ENCODE measurements at places on chromosomes 1 and 21.

DNA sequence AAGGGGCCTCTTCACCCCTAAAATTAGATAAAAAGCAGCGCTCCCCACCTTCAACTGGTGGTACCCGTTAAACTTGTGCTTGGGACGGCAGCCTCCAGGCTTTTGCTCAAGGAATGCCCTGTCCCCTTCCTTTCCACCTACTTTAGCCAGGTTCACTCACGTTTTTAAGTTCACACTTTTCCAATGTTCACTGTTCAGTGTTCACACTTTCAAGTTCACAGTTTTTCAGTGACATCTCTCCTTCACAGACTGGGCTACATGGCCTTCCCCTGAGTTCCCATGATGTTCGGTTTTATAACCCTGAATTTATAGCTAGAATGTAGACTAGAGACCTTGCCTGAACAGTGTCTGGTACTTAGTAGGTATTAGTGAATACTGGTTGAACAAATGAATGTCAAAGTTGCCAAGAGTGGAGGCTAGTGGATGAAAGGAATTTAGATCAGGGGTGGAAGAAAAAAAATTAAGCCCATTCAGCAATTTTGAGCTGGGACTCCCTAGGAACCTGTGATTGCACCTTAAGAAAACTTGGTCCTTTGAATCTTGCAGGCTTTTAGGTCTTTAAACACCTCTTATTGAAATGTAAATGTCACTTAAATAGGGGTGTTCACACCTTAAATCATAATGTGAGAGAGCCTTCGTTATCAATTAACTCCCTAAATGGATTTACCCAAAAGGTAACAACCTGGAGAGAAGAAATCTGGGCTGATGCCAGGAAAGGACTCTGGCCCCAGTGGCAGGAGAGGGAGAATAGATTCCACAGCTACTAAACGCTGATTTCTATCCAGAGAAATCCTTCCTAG lies 12.3 kb downstream of the BTG2 start:
- no peak for DNase-seq

DNA sequence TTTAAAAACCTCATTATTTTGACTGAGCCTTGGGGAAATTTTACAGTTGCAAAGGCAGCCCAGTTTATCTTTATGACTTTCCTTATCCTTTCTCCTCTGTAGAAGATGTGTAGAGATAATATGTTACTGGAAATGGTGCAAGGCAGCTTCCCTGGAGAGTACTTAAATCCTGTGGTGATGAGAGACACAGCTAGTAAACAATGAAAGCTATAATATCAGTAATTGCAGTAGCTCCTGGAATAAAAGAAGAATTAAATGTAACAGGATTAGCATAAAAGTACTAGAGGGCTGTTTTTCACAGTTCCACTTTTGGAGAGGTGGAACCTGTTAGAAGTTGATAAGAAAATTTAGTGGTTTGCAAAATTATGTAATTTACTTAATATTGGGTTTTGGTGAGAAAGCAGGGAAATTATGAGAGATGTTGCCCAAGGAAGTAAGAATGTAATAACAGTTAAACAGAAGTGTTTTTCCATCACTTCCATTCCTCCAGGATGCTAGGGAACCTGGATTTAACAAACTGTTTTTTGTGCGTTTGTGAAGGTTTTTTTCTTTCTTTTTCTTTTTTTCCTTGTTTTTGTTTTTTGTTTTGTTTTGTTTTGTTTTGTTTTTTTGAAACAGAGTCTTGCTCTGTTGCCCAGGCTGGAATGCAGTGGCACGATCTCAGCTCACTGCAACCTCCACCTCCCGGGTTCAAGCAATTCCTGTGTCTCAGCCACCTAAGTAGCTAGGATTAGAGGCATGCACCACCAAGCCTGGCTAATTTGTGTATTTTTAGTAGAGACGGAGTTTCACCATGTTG lies 15.7 kb upstream of the EDEM3 start:
- no peak for DNase-seq

GRCh38 chr1:244826712-244827111 lies 8.7 kb upstream of the COX20 start:
- no peak for DNase-seq

- no peak for DNase-seq
Measured at GRCh38 chr1:4056422-4056821, 156.3 kb upstream of the C1orf174 start.

- DNase-seq: no peak
Measured at GRCh38 chr21:36627242-36627641, 71.7 kb upstream of the SIM2 start.

GRCh38 chr1:36301220-36301619 lies 4.9 kb upstream of the SH3D21 start:
- peak; percentile 54 for DNase-seq

DNA sequence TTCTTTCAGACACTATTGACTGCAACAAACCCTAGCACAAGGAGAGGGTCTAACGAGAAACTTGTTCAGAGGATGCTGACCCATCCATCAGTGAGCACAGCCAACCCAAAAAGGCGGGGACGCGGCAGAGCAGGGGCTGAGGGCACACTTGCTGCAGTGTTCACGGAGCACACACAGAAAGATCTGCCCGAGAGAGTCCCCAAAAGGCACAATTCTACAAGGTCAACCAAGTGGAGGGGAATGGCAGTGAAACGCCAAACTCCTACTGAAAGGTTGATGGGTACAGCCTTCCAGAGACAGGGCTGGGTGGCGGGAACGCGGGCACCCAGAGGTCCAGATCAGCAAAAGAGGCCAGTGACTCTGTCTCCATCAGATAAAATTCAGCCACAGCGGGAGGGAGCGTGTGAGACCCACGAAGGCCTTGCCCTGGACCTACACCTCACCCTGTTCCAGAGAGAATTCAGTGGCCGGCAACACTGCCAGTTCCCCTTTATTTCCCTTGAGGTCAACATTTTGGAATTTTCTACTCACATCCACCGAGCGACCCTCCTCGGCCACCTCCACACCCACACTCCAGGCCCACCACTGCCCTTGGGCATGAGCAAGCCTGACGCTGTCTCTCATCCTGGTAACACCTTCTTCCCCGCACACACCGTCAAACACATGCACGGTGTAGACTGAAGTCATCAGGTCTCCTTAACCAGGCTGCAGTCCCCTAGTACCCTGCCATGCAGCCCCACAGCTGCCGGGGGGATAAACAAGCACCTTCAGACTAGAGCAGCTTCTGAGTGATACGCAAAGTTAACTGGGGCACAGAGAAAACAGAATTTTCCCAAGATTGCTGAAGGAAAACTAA lies 5.5 kb downstream of the GNG4 start:
- no peak for DNase-seq

DNA sequence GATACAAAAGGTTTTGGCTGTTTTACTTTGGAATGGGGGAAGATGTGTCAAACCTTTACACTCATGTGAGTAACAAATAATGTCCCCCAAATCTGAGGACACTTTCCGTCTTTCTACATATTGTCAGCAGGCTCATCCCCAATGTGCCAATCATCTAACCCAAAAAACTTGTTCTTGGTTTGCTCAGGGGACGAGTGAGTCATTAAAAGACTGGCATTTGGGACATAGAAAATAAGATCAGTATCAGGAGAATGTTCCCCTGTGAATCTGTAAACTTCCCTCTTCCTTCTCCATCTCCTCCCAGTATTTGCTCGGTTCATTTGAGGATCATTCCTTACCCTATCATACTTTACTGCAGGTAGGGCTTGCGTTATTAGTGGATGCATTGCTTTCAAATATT lies 194.1 kb upstream of the RUNX1 start:
- DNase-seq: no peak

- DNase-seq: no peak
Measured at GRCh38 chr1:28516518-28516956, 10.7 kb downstream of the RCC1 start.

GRCh38 chr1:87985071-87985470 lies 656.4 kb downstream of the LMO4 start:
- no peak for DNase-seq

- DNase-seq: no peak
Measured at GRCh38 chr1:58818075-58818474, 34.2 kb upstream of the JUN start.

DNA sequence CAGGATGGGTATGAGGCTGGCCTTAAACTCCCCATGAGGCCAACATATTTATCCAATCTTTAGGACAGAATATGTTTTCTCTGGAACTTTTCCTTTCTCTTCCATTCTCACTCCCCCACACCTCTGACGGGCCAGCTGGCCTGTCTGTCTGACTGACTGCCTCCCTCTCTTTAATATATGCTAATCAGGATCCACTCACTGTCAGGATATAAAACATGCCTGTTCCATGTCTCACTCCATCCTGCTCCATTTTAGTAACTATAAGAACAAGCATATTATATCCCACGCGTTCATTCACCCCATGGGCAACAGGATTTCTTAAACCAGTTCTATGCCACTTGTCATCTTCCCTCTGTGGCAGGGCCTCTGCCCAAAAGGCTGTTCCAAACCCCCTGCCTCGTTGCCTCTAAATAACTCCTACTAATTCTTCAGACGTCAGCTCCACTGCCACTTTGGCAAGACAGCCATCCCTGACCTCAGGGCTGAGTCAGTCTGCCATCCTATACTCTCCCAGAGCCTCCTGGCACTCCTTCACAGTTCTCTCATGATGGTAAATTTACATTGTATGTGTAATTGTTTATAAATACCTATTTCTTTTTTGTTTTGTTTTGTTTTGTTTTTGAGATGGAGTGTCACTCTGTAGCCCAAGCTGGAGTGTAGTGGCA lies 84.3 kb upstream of the SPATA6 start:
- no peak for DNase-seq

- peak; percentile 46 for DNase-seq
Measured at GRCh38 chr1:200139661-200140250, 112.2 kb downstream of the NR5A2 start.

GRCh38 chr1:174689524-174689923 lies 241.8 kb downstream of the GPR52 start:
- DNase-seq: no peak

GRCh38 chr1:10217748-10218441 lies 7.5 kb downstream of the KIF1B start:
- peak; percentile 37 for DNase-seq

- DNase-seq: no peak
Measured at GRCh38 chr1:163203561-163203960, 845 bp upstream of the RGS5 start.

DNA sequence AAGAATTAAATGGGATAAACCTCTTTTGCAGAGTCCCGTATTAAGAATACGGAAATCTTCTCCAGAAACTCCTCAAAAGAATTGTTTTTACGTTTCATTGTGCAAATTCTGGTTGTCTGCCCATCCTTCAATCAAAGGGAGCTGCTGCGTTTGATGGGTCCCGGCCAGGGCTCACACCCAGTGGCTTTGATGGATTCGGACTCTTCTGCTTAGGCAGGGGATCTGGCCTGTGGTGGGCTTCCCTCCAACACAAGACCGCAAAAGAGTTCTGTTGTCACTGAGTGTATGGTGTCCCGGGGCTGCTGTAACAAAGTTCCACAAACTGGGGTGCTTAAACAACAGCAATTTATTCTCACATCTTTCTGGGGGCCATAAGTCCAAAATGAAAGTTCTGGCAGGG lies 402.0 kb downstream of the PCP4 start:
- no peak for DNase-seq

- DNase-seq: no peak
Measured at GRCh38 chr1:85450832-85451231, 14.1 kb downstream of the DDAH1 start.

- DNase-seq: no peak
Measured at GRCh38 chr1:237580726-237581125, 310.0 kb downstream of the ZP4 start.

GRCh38 chr1:183694755-183695154 lies 41.6 kb upstream of the APOBEC4 start:
- DNase-seq: no peak

DNA sequence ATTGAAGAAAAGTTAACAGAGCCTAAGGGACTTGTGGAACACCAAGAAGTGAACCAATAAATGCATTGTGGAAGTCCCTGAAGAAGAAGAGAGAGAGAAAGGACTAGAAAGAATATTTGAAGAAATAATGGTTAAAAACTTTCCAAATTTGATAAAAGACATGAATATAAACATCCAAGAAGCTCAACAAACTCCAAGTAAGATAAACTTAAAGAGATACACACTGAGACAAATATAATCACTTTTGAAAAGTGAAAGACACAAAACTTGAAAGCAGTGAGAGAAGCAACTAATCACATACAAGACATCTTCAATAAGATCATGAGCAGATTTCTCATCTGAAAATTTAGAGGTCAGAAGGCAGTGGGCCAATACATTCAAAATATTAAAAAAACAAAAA lies 91.2 kb downstream of the MPZL1 start:
- DNase-seq: no peak

DNA sequence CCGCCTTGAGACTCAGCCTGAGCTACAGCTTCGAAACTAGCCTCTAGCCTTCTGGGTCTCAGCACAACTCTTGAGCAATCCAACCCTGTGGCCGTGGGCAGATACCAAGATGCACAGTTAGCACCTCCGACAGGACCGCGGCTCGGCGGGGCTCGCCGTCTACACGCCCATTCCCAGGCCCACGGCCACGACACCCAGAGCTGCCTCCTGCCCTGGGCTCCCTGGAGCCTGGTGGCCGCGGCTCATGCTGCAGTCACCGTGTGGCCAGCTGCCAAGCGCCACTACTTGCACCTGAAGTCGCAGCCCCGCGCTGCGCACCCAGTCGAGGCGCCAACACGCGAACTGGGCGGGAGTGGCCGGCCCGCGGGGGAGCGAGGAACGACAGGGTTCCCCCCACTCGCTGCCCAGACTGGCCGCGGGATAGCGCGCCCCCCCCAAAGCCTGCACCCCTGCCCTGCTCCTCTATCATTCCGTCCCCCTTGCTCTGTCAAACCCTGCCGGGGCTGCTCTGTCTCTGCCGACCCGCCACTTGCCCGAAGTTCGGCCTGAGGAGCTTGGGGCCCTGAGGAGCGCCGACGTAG lies 729 bp upstream of the CDCA8 start:
- peak; percentile 3 for DNase-seq

DNA sequence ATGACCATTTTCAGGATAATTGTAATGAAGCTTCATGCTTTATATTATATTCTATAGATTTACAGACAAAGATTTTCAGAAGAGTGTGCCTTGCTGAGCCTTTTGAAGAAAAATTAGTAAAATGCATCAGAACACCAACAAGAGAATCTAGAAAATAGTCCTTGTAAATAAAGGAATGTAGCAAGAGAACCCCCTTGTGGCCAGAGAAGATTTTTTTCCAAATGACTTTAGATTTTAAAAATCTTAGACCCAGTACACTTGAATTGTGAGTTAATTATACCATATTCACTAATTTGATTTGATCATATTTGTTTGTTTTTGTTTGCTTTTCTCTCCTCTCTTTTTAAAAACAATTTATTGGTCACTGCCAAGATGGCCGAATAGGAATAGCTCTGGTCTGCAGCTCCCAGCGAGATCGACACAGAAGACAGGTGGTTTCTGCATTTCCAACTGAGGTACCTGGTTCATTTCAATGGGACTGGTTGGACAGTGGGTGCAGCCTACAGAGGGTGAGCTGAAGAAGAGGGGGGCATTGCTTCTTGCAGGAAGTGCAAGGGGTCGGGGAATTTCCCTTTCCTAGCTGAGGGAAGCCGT lies 12.8 kb upstream of the IFI44L start:
- DNase-seq: peak; percentile 49

GRCh38 chr1:170935231-170935630 lies at the start of gene MROH9:
Gene MROH9 (plus strand): TSS chr1:170935534. CDS start chr1:170945557, 10,023 bp downstream.
- no peak for DNase-seq

DNA sequence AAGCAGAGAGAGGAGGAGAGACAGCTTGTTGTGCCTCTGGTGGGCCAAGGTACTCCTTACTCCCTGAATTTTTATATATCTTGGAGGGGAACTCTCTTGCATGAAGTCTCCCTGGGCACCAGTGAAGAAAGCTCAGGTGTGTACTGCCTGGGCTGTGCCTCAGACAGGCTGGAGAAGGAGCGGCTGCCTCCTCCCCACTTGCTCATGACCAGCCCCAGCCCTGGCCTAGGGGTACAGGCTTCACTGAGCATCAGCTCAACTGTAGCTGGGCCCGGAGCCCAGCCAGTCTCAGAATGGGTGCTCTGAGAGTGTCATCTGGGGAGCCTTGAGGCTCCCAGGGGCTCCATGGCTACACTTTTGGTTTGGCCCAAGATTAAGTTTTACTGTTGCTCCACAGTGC lies 44.8 kb upstream of the TENT5C start:
- DNase-seq: no peak

Data from pons (tissue), 1 donor.